LHCN-M2 (cell line): ENCODE measurements at places on chromosomes 4 and X.
A peak's percentile ranks its signal among the peaks of the same experiment; 100 is the strongest.

DNA sequence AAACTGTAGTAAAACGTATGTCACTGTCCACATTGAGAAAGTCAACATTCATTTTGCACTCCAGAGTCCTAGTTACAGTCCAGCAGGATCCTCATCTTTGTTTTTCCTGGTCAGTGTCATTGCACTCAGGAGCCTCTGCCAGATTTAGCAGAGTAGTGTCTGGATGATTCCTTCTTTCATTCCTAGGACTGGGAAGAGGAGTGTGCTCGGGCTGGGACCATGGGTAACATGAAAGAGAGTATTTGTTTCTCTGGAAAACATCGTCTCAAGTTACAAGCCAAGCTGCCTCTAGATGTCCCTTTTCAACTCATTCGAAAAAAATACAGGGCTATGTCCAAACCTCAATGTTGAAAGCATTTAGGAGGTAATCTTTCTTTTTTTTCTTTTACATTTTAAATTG lies 69.9 kb upstream of the TNIP3 start:
- DNase-seq, result no peak

GRCh38 chr4:109803924-109804571 lies 2.2 kb upstream of the CFI start:
- peak; percentile 58 for DNase-seq

- DNase-seq, result peak; percentile 86
Measured at GRCh38 chr4:108270466-108271450, 102.0 kb upstream of the LEF1 start.

- DNase-seq, result no peak
Measured at GRCh38 chr4:133157460-133158160, 8.5 kb downstream of the PCDH10 start.

DNA sequence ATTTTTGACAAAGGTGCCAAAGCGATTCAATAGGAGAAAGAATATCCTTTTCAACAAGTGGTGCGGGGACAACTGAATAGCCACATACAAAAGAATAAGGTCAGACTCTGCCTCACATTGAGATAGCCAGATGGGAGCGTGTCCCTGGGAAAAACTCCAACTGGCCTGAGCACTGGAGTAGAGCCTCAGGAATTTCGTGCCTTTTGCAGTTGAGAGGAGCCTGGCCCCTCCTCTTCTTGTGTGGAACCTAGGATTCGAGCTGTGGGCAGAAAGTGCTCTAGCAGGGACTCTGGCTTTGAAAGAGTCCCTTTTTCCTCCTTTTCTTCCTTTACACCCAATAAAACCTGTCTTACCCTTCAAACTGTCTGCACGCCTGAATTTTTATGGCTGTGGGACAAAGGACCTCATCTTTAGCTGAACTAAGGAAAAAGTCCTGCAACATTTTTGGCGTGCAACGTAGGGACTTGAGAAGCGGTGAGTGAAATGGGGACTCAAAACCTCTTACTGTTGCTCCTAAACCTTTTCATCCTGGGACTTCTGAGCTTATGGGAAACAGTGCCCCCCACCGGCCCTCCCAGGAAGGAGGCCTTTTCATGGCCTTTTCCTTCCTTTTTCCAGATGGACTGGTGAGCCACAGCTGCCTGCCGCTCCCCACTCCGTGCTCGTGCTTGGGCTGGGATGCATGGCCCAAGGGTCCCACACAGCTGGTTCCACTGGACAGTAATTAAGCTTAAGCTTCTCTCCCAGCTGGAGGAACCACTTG lies 68.6 kb downstream of the BMP15 start:
- DNase-seq, result no peak

- DNase-seq, result no peak
Measured at GRCh38 chr4:8664976-8665375, 72.4 kb downstream of the CPZ start.

GRCh38 chr4:71081192-71081591 lies 87.7 kb downstream of the DCK start:
- DNase-seq, result no peak

- DNase-seq, result no peak
Measured at GRCh38 chr4:37735578-37735977, 49.4 kb upstream of the RELL1 start.

DNA sequence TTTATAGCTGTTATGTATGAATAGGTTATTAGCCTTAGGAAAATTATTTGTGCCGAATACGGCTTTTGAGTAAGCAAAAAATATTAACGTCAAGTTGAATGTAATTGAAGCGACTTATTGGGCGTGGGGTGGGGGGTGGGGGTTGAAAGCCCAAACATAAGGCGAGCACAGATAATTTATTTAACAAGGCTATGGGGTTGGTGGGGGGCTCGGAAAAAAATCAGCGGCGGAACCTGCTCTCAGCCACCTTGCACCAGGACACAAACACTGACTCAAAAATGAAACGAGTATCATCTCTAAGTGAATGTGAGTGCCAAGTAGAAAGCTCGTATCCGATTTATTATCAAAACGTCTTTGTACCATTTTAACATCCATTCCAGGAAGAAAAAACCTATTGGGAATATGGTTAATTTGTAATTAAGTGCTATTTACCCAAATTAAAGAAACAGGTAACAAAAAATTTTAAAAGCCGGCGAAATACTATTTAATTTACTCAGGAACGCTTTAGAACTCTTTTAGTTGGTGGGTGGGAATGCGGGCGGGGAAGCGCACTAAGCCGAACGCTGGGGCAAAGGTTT lies 902 bp upstream of the LARP1B start:
- peak; percentile 4 for DNase-seq

GRCh38 chr4:121788896-121789295 lies 12.2 kb upstream of the EXOSC9 start:
- no peak for DNase-seq

DNA sequence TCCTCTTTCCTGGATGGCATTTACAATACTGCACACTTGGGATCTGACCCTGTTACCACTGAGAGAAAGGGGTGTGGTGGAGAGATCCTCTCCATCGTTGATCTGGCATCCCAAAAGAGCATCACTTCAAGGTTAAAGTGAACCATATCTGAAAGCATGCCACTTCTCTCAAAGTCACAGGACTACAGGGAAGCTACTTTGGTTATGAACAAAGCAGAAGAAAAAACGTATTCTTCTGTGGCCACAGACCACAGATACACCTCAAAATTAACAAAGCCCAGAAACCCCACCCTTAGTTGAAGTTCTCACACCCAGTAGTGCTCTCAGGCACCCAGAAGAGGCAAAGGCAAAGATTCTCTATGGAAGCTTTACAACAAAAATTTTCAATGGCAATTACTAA lies 108.3 kb downstream of the JADE1 start:
- no peak for DNase-seq

GRCh38 chrX:133958997-133959688 lies 26.3 kb downstream of the GPC3 start:
- no peak for DNase-seq
